Right ventricle myocardium superior (tissue), 1 donor: ENCODE measurements at places on chromosomes 3 and 15. TPM values are rescaled to one million over a fixed set of nuclear protein-coding genes. Genes with fewer than 3 reads are reported as not detected.
A peak's percentile ranks its signal among the peaks of the same experiment; 100 is the strongest.

Gene FRMD5
- total RNA-seq, result 44.0 TPM

Gene MEIS2
- total RNA-seq, result 43.9 TPM

Gene PARP15
- total RNA-seq, result 0.40 TPM

Gene ITPKA
- total RNA-seq, result 2.6 TPM

Gene NR2E3
- total RNA-seq, result 0.70 TPM

Gene ATP13A5
- not detected for total RNA-seq

Gene ACVR2B
- total RNA-seq, result 4.4 TPM

Gene PDZRN3
- 130 TPM for total RNA-seq

Gene COL6A6
- total RNA-seq, result 1.7 TPM

Gene GOLGA6D
- total RNA-seq, result not detected

GRCh38 chr3:61724183-61724582 is 162.8 kb downstream of the PTPRG start:
- no peak for DNase-seq

GRCh38 chr3:121974601-121975111 is 47.4 kb downstream of the ILDR1 start:
- no peak for DNase-seq

GRCh38 chr3:32203854-32204253 is 34.6 kb upstream of the CMTM8 start:
- DNase-seq, result no peak

- no peak for DNase-seq
These were observed 86.2 kb downstream of the TBC1D5 start for GRCh38 chr3:17656264-17656663.

- peak; percentile 70 for DNase-seq
These were observed 270.9 kb downstream of the RPLP1 start for GRCh38 chr15:69723404-69724096.

DNA sequence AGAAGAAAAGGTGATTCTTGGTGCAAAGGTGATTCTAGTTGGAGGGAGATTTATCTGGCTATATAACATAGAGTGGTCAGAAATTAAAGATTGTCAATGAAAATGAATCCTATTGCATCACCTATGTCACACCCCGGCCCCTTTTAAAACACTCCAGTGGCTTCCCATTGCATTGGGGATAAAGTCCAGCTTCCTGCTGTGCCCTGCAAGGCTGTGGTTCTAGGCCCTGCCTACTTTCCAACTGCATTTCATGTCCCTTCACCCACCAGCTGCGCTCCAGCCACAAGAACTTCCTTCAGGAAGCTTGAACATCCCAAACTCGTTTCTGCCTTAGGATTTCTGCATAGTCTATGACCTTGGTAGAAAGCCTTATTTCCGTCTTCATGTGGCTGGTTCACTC is 118.7 kb upstream of the UMPS start:
- DNase-seq, result no peak

- no peak for DNase-seq
These were observed 136.0 kb downstream of the NR2F2 start for GRCh38 chr15:96466389-96466947.

- no peak for DNase-seq
These were observed 127.6 kb upstream of the RASGRP1 start for GRCh38 chr15:38691965-38692788.

DNA sequence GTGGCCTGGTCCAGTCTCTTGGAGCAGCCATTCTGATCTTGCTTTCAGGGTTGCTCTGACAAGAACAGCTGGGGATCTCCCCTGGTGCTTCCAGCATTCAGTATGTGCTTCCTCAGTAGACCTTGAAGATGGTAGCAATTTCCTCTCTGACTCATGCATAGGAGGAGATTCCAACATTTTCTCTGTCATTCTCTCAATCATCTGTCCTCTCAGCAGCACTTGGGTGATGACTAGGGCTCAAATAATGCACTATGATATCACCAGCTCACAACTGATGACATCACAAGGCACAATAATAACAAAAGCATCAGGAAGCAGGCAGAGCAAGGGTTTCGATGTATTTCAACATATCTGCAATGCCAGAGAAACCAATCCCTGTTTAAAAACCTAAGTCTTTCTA is 52.7 kb downstream of the NFKBIZ start:
- no peak for DNase-seq

DNA sequence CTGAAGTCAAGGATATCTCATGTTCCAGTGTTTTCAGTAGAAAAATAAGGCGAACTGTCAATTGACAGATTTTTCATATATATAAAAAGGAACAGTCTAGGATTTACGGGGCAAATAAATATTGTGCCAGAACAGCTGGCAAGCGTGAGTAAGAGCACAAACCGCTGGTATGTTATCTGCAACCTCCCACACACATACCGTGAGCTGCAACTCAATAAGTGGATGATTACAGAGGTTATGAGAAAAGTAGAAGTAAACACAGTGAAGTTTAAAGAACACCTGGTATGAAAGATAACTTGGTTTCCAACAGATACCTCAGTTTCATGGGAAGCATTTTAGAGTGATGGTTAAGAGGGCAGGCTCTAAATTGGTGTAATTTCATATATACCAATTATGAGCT is 733.4 kb downstream of the TUSC7 start:
- DNase-seq, result no peak

DNA sequence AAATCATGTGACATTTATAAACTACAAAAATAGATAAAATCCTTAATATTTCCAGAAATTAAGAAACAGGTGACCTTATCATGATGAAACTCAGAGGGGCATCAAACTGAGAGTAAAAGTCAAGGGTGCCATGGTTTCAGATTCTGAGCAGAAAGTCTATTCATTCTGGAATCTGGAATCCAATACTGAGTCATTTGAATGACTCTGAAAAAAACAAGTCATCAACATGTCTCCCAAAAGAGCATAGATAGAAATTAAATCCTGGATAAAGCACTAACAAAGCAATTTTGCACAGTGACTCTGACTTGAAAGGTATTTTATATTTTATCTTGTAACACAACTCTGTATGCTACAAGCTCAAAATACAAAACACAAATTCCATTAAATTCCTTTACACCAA is 23.4 kb downstream of the STAC start:
- no peak for DNase-seq

GRCh38 chr15:50355619-50355905 is 564 bp upstream of the GABPB1 start:
- no peak for DNase-seq

DNA sequence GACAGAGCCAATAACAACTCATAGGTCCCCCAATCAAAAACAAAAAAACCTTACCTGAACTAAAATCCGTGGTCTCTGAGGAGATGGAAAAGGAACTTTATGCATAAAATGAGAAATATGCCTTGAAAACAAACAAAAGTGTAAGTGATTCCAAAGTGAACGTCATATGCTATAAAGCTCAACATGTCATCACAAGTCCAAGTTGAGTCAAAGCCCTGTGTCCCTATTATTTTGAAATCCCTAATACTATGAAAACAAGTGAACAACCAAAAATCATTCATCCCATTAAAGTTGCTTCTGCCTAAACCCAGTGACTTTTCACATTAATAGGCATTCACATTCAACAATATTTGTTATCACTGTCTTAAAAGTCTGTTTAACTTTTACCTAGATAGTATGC is 59.4 kb downstream of the DENND4A start:
- no peak for DNase-seq

- no peak for DNase-seq
These were observed 33.2 kb downstream of the MKRN2 start for GRCh38 chr3:12590096-12590495.

DNA sequence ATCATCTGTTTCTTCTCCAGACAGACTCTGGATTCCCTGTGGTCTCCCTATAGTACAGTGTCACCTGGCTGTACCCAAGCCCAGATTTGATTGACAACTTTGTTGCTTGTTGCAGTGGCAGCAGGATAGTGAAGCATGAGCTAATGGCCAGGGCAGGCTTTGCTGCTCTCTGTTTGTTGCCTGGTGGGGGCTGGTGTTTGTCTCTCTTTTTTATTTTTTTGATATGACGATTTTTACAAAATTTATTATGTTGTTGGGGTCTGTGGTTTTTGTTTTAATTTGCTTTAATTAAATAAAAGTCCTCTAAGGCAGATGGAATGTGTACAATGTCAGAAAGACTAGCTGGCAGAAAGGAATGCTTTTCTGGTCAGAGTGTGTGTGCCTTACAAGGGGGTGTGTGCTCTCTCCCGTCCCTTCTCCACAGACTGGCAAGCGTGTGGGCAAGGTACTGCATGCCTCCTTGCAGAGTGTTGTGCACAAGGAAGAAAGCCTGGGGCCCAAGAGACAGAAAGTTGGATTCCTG is 15.2 kb upstream of the CLEC3B start:
- DNase-seq, result no peak
